ENCODE measurements at places on chromosomes 11 and 22.

DNA sequence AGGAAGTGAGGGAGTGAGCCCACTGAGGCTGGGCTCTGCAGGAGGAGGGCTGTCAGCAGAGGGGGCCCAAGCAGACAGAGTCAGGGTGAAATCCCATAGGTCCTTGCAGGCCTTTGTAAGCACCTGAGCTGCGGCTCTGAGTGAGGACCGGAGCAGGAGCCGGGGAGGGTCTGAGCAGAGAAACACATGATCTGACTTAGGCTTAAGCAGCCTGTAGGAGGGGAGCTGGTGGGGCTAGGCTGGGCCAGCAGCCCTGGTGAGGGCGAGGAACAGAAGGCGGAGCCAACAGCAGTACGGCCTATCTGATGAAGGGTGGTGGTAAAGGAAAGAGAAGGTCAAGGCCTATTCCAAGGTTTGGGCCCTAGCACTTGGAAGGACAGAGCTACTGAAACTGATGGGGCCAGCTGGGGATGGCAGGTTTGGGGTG, 26.9 kb upstream of the CBX7 start:
- no peak for DNase-seq

DNA sequence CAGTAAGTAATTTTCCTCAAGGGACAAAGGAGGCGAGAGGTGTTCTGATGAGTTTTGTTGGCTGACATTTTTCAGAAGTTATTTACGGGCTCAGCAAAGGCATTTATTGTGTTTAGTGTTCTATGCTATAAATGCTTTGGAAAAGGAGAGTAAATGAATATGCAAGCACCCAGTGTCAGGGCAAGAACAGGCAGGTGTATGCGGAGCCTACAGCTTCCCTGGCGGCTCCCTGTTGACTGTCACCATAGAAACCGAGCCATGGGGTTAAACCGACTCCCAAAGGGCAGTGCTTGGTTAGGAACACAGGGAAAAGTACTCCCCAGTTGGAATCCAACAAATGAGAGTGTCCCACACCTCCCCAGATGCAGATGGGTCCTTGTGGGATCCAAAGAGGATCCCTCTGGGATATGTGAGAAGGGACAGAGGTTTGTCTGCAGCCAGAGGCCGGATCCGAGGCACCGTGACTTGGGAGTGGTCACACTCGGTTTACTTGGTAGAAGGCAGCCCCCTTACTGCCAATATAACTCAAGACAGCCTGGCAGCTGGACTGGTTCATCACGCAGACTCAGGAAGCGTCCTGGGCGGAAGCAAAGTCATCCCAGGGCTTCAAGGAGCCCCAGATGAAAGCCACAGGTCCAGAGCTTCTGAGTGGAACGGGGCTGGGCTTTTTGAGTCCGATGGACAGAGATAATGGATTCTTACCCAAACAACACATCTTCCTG, 329.7 kb downstream of the CTTN start:
- DNase-seq, result no peak

GRCh38 chr22:31627223-31627731, 34.7 kb downstream of the PISD start:
- DNase-seq, result no peak

DNA sequence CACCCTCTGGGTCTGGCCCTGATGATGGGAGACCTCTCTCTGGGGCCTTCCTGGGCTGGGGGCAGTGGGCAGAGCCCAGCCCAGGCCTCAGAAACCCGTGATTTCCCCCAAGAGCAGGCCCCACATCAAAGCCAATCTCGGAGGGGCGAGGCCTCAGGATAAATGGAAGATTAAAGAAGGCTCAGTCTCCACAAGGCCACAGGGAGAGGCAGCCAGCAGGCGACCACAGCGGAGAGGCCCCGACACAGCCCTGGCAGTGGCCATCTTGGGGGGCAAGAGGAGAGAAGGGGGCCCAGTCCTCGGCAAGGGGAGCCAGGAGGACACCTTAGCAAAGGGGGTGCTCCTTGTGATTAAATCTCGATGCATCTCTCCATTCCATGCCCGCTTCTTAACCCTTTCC, 12.5 kb upstream of the CREB3L1 start:
- DNase-seq, result no peak

GRCh38 chr11:108496643-108497256, 1.4 kb downstream of the POGLUT3 start:
- DNase-seq, result peak; percentile 17

GRCh38 chr11:65225279-65226102, 36.3 kb upstream of the POLA2 start:
- peak; percentile 55 for DNase-seq

DNA sequence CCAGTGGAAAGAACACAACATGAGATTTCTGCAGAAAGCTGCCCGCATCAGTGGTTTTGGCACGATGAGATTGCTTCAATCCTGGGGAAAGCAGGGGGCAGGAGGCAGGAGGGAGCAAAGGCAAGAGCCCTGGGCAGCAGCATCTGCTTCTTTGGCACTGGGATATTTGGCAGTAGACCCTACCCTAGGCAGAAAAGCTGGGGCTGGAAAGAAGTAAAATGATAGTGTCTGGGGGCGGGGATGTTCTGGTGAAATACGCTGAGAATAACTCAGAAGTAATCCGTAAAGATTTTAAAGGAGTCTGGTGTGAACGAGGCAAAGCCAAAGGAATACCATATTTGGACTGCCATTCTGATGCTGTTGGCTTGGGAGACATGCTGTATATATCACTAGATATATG, 62.0 kb downstream of the FAM76B start:
- DNase-seq, result no peak

- DNase-seq, result no peak
These were observed 882 bp upstream of the MAP4K2 start for GRCh38 chr11:64803846-64804345.

DNA sequence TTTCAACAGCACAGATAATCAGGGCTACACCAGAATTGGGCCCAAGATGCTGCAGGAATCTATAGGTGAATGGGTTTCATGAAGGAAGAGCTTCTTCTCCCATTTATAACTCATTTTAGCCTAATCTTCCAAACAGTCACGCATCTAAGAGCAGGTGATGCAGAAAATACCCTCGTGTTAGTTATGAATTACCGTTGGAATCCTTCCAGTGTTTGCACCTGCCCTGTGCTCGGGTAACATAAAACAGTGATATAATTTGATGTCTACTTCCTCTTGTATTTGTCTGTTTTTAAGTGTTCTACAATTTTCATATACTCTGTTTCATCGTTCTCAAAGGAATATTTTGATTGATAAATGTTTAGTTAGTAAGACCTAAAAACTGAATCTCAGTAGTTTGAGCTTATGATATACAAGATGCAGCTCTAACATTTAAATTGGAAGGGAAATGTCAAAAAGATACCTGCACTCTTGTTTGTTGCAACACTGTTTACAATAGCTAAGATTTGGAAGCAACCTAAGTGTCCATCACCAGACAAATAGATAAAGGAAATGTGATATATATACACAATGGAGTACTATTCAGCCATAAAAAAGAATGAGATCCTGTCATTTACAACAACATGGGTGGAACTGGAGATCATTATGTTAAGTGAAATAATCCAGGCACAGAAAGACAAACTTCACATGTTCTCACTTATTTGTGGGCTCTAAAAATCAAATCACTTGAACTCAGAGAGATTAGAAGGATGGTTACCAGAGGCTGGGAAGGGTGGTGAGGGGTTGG, 42.1 kb downstream of the PPARA start:
- no peak for DNase-seq

GRCh38 chr11:1382831-1383607, 6.7 kb upstream of the BRSK2 start:
- peak; percentile 70 for DNase-seq

GRCh38 chr11:46427364-46427763, 35.8 kb upstream of the CHRM4 start:
- no peak for DNase-seq

- no peak for DNase-seq
These were observed 3.4 kb downstream of the GRK2 start for GRCh38 chr11:67269401-67270255.

- DNase-seq, result peak; percentile 36
These were observed 86.6 kb downstream of the KCNQ1 start for GRCh38 chr11:2531277-2531986.

DNA sequence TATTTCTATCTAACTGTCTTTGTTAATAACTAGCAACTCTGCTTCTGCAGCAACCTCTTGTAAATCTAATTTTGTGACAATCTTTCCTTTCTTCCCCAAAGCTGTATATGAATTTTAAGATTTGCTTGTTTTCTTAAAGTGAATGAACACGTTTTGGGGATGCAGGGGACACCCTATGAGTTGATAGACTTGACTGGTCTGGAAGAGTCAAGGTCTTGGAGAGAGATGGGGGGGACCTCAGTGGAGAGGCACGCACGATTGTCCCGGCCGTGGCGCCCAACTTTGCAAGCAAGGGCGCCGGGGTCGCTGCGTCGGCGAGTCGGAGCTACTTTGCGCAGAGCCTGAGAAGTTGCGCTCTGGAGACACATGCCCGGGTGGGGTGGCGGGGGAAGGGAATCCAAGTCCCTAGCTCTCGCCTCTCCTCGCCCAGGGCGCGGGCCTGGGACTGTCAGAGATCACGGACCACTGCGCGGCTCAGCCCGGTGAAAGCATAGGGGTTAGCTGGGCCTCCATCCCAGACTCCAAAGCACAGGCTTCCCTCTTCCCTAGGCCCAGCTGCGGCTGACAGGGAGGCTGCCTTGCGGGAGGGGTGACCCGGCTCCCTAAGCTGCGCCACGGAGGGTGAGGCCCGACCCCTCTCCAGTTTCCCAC, 854 bp downstream of the ABCC8 start:
- no peak for DNase-seq

GRCh38 chr22:49724893-49725489, 102.7 kb downstream of the BRD1 start:
- DNase-seq, result peak; percentile 11

DNA sequence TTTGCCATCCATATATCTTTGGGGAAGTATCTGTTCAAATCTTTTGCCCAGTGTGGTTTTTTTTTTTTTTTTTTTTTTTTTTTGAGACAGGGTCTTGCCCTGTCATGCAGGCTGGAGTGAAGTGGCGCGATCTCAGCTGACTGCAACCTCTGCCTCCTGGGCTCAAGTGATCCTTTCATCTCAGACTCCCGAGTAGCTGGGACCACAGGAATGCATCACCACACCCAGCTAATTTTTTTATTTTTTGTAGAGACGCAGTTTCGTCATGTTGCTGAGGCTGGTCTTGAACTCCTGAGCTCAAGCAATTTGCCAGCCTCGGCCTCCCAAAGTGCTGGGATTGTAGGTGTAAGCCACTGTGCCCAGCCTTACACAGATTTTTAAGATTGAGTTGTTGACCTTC, 4.8 kb upstream of the FAM118A start:
- no peak for DNase-seq

DNA sequence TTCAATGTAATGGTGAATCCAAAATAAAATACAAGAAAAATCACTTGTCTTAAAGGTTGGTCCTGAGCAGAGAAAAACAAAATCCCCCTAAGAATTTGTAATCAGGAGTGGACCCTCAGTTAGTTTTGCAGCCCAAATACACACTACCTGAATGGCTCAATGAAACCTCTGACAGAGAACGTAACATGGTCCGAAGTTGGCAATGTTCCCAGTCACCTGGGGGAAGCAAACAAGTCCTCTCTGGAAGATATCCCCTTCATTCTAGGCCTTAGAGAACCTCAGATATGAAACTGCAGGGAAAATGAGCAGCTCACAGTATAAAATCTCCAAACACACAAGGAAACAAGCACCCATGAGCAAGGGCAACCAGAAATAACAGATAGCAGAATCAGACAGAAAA, 58.2 kb downstream of the MORC2 start:
- no peak for DNase-seq

- DNase-seq, result no peak
These were observed 47.0 kb upstream of the B3GNT6 start for GRCh38 chr11:76987203-76987602.

DNA sequence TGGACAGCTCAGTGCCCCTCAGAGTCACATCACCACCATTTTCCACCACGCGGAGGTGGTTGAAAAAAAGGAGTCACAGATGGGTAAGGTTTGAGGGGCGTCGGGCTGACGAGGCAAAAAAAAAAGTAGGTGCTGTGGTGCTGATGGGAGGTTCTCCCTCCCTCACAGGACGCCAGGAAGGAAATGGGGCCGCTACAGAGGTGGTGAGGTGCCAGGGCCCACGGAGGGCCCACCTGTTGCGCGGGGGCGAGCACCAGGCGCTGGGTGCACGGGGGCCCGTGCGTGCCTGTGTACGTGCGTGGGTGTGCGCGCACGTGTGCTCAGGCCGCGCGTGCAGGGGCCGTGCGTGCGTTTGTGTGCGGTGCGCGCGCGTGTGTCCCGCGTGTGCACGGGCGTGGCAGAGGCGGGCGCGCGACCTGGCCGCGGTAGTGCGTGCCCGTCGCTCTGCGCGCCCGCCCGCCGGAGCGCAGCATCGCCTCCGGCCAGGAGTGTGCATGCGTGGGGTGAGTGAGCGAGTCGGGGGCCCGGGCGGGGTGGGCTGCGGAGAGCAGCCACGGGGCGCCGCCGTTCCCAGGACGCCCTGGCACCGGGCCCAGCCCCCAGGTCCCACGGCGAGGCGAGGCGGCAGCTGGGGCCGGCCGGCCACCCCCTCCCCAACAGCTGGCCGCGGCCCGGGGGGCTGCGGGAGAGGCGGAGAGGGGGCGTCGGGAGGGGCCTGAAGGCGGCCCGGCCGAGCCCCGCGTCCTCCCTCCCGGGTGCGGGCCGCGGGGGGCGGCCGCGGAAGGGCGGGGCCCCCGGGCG, 2.8 kb downstream of the PDGFB start:
- no peak for DNase-seq

DNA sequence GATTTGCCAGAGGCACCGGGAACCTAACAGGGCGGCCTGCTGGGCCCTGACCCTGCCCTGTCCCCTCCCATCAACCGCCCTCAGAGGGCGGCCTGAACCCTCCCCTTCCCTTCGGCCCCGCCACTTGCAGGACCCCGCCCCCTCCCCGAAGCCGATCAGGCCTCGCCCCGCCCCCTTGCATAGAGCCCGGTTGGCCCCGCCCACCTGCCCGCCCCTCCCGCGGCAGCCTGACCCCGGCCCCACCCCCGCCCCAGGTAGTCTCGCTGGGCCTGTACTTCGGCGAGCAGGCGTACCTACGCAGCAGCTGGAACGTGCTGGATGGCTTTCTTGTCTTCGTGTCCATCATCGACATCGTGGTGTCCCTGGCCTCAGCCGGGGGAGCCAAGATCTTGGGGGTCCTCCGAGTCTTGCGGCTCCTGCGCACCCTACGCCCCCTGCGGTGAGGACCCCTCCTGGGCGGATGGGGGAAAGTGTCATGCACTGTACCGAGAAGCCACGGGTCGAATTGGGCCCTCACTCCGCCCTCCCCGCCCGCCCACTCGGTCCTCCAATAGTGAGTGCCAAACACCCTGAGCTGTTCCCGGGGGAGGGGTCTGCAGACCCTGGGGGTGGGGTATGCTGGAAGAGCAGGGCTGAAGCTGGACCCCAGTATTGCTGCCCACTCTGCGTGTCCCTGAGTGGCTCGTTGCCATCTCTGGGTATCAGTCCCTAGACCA, 94.1 kb downstream of the CACNA1I start:
- DNase-seq, result no peak

DNA sequence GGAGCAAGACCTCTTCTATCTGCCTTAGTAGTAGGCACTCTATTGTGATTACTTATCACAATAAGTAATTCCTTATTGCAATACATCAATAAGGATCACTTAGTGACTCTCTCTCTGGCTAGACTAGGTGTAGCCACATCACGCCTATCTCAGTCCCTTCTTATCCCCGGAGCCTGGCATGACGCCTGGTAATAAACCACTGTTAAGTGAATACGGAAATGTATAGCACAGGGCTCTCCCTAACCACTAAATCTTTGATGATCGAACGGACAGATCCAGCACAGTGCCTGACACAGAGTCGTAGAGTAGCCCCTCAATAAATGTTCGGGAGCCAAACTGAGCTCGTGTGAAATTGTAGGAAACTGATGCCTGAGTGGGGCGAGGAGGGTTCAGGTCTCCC, 143.3 kb downstream of the FBXO7 start:
- no peak for DNase-seq
